ENCODE measurements at places on chromosomes 3 and 15. TPM values are rescaled to one million over a fixed set of nuclear protein-coding genes. Genes with fewer than 3 reads are reported as not detected.

FRMD5 gene
- total RNA-seq, result 1.3 TPM

PARP15 gene
- total RNA-seq, result under 0.01 TPM

ABHD14A gene
- total RNA-seq, result 5.2 TPM

NEK10 gene
- total RNA-seq, result 1.9 TPM

LRTM1 gene
- not detected for total RNA-seq

HRH1 gene
- total RNA-seq, result 26.8 TPM

GPR171 gene
- not detected for total RNA-seq

TMEM89 gene
- not detected for total RNA-seq

NPAP1 gene
- total RNA-seq, result not detected

RETNLB gene
- not detected for total RNA-seq

CHRFAM7A gene
- total RNA-seq, result under 0.01 TPM

EXD1 gene
- total RNA-seq, result under 0.01 TPM

DRD3 gene
- total RNA-seq, result not detected

TF gene
- not detected for total RNA-seq

GOLGA8M gene
- total RNA-seq, result 1.3 TPM

DAZL gene
- not detected for total RNA-seq

NDN gene
- total RNA-seq, result 35.1 TPM

GOLGA6L4 gene
- total RNA-seq, result 1.3 TPM

RPN1 gene
- 491 TPM for total RNA-seq

CTXND1 gene
- not detected for total RNA-seq

LMAN1L gene
- not detected for total RNA-seq

FETUB gene
- total RNA-seq, result not detected

XCR1 gene
- not detected for total RNA-seq

CPNE9 gene
- not detected for total RNA-seq

SUCNR1 gene
- total RNA-seq, result 0.43 TPM

LINGO1 gene
- total RNA-seq, result not detected

CLDND1 gene
- total RNA-seq, result 54.4 TPM

ZIC4 gene
- total RNA-seq, result not detected

TRPM1 gene
- total RNA-seq, result under 0.01 TPM

COPS2 gene
- total RNA-seq, result 63.1 TPM

FYTTD1 gene
- 43.5 TPM for total RNA-seq

LRRK1 gene
- 11.6 TPM for total RNA-seq

LARP6 gene
- total RNA-seq, result 46.7 TPM

CLDN11 gene
- 411 TPM for total RNA-seq

EFCAB12 gene
- total RNA-seq, result not detected

CCDC80 gene
- total RNA-seq, result 158 TPM

PAQR5 gene
- total RNA-seq, result 0.97 TPM

PLIN1 gene
- under 0.01 TPM for total RNA-seq

PLA2G4E gene
- not detected for total RNA-seq

UBE2E2 gene
- 30.3 TPM for total RNA-seq

LTK gene
- 1.6 TPM for total RNA-seq

APBA2 gene
- total RNA-seq, result 10.0 TPM

DCLK3 gene
- under 0.01 TPM for total RNA-seq

CLSTN2 gene
- total RNA-seq, result 7.3 TPM

GOLGA8H gene
- total RNA-seq, result under 0.01 TPM

CYP1A1 gene
- not detected for total RNA-seq

All from fibroblast of villous mesenchyme (primary cell).